AG20443 (cell line): ENCODE measurements at places on chromosomes 13 and 19.

DNA sequence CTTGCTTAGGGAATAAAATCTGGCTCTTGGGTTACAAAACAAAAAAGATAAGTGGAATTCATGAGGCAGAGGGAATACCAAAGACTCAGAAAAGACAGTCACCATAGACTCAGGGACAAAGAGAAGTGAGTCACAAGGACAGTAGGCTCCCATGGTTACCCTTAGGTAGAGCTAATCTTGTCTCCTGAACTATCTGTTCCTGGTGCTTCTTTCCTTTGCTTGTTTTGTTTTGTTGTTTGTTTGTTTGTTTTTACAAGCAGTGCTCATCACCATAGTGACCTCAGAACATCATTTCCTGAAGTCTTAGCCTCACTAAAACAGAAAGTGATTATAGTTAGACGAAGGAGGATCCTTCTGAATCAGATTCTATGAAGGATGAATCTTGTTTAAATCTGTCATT is 142.3 kb upstream of the SOX21 start:
- no peak for DNase-seq

- no peak for DNase-seq
Measured at GRCh38 chr19:46394402-46394797, 19.0 kb downstream of the CCDC8 start.

DNA sequence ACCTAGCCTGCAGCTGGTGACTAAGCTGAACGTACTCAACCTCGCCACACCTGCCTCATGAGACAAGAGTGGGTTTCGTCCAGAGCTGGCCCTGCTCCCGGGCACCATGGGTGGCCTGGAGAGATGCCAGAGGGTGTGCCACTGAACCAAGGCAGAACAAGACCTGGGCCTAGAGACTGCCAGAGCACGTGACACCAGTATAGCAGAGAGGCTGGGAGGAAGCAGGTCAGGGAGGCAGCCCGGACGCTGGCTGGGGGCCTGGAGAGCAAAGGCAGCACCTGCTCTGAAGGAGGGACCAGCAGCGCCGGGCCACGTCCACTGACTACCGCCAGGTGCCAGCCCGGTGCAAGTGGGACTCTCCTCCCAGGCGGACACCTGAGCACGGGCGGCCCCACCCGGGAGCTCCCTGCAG is 7.3 kb upstream of the C13orf46 start:
- no peak for DNase-seq

GRCh38 chr19:46745521-46746280 is at the start of gene FKRP:
TSS of gene FKRP (plus strand) at chr19:46746057. CDS start at chr19:46755451, 9,394 bp downstream.
- peak; percentile 74 for DNase-seq

GRCh38 chr19:42216653-42217519 is 591 bp downstream of the DEDD2 start:
- DNase-seq: peak; percentile 55

- DNase-seq: no peak
Measured at GRCh38 chr13:19586904-19587634, 25.7 kb upstream of the TPTE2 start.

- peak; percentile 62 for DNase-seq
Measured at GRCh38 chr19:27794494-27795042, 1418.4 kb downstream of the UQCRFS1 start.

GRCh38 chr13:113093580-113094409 is 11.8 kb upstream of the F7 start:
- no peak for DNase-seq
